ENCODE measurements at places on chromosomes 3 and 15.

- DNase-seq, result no peak
Observed at GRCh38 chr15:88301311-88301710, 44.8 kb upstream of the NTRK3 start.

GRCh38 chr15:28963711-28964081 lies 77.9 kb downstream of the APBA2 start:
- DNase-seq, result no peak

DNA sequence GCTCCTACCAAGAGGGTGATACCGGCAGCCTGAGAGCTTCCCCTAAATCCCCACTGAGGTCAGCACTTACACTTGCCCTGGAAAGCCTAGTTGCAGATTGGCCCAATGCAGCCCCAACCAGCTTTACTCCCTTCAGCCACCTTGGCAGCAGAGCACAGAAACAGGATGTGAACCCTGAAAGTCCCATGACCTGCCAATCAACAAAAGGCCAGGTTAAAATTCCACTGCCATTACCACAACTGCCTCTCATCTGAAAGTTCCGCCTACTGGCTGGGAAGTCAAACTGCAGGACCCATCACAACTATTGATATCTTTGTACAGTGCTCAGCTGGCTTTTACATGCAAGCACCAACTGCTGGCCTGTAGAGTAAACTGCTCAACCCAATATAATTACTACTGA lies 156.2 kb downstream of the ZMAT3 start:
- DNase-seq, result no peak

- no peak for DNase-seq
Observed at GRCh38 chr3:196400331-196400730, 31.9 kb downstream of the UBXN7 start.

GRCh38 chr3:12618426-12618825 lies 45.5 kb downstream of the RAF1 start:
- no peak for DNase-seq

GRCh38 chr15:95522533-95522932 lies 808.0 kb upstream of the NR2F2 start:
- DNase-seq, result no peak

GRCh38 chr3:196207833-196208607 lies 3.2 kb downstream of the ZDHHC19 start:
- DNase-seq, result peak; percentile 76

DNA sequence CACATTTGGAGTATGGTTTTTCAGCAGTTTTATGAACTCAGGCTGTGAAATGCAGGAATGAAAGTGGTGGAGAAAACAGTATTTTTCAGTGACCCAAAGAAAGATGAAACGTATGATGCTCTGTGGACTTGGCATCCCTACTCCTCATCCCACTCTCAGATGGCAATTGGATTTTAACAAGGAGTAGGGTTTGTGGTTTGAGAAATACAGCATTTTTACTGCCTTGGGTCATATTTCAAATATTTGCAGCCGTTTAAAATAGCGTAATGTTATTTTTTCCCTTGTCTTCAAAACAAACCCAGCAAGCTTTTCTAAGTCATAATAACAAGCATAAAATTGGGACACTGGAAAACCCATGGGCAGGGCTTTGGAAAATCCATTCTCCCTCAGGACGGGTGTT lies 117.2 kb upstream of the LRIG1 start:
- DNase-seq, result no peak

DNA sequence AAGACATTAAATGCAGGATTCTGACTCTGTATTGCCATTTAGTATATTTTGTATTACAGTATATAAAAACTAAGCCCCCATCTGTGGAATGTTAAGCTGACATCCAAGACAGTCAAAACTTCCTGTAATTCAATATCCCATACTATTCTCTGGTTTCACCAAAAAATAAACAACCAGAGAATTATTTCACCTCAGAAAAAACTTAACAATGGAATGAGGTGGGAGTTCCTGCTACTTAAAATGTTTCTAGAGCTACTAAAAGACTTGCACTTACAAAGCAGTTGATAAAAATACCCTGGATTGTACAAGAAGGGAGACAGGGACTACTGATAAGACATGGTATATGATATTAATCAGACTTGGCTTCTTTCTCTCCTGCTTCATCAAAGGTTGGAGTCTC lies 8.3 kb downstream of the ARL13B start:
- DNase-seq, result no peak

DNA sequence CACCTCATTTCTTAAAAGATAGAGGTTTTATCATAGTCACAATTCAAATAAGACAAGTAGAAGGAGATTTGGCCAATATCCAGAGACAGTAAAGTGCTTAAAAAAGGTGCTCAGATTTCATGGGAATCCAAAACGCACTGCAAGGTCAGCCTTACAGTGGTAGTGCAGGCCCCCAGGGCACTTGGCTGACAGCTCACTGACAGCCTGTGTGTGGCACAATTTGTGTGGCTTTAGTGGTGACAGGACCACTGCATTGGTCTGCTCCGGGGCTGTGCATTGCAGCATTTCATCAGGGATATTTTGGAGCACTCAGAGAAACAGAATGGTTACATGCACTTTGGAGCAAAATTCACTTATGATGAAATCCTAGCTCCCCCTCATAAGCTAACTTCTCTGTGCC lies 544.3 kb downstream of the NTRK3 start:
- DNase-seq, result no peak

- no peak for DNase-seq
Observed at GRCh38 chr3:81728766-81729544, 32.5 kb downstream of the GBE1 start.

- no peak for DNase-seq
Observed at GRCh38 chr3:81245501-81245900, 515.9 kb downstream of the GBE1 start.

DNA sequence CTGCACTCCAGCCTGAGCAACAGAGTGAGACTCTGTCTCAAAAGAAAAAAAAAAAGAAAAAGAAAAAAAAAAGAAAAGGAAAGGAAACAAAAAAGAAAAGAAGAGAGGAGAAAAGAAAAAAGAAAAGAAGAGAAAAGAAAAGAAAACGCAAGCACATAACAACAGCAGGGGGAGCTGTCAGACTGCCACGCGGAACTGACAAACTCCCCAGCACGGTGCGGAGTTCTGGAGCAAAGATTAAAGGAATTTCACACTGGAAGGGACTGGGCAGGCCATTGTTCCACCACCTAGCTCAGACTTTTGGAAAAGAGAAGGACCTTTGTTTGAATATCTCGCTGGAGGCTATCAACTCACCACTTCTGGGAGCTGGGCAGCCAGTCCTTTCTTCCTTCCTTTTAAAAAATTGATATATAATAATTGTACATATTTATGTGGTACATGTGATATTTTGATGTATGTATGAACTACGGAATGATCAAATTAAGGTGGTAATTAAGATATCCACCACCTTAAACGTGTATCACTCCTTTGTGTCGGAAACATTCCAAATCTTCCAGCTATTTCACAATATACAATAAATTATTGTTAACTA lies 40.5 kb downstream of the DPPA2 start:
- no peak for DNase-seq

- DNase-seq, result no peak
Observed at GRCh38 chr3:177466074-177466473, 268.8 kb upstream of the TBL1XR1 start.

DNA sequence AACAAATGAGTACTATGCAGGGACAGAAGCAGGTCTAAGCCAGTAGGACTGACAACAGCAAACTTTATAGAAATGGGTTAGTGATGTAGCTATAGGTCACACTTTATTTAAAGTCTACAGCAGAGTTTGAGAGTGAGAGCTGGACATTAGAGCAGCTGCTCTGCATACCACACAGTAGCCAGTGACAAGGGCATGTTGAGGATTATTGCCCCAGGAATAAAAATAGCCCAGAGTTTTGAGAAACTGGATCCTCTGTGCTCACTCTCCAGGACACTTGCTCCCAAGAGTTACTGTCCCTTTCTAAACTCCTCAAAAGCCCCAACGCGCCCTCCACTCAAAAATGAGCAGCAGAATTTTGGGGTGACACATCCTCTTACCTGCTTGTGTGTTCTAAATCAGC lies 21.1 kb downstream of the LRTM1 start:
- no peak for DNase-seq

- DNase-seq, result no peak
Observed at GRCh38 chr3:126621627-126622345, 33.1 kb downstream of the TXNRD3 start.

- DNase-seq, result no peak
Observed at GRCh38 chr15:39139431-39140059, 441.3 kb upstream of the THBS1 start.

GRCh38 chr3:106256249-106256957 lies 387.6 kb upstream of the CBLB start:
- DNase-seq, result no peak

GRCh38 chr3:170808041-170808440 lies 62.0 kb downstream of the RPL22L1 start:
- DNase-seq, result no peak

GRCh38 chr3:35800960-35801459 lies 161.7 kb downstream of the ARPP21 start:
- DNase-seq, result no peak

- no peak for DNase-seq
Observed at GRCh38 chr3:13335503-13335902, 84.6 kb downstream of the NUP210 start.

GRCh38 chr3:165895919-165896318 lies 58.7 kb upstream of the BCHE start:
- DNase-seq, result no peak

DNA sequence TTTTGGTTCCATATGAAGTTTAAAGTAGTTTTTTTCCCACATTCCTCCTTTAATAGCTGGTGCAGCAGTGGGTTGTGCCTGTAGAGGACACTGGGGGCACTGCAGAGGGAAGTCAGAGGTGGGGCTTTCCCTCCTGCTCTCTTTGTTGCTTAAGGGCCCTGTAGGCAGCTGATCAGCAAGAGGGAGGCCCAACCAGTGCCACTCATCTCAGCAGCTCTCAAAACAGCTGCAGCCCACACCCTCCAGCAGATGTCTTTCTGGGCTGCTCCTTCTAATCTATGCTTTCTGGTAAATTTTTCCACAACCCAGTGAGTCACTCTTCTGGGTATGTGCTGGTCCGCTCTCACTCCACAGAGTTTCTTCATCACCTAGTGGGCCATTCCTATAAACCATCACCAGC lies 263.8 kb downstream of the FEZF2 start:
- DNase-seq, result no peak

DNA sequence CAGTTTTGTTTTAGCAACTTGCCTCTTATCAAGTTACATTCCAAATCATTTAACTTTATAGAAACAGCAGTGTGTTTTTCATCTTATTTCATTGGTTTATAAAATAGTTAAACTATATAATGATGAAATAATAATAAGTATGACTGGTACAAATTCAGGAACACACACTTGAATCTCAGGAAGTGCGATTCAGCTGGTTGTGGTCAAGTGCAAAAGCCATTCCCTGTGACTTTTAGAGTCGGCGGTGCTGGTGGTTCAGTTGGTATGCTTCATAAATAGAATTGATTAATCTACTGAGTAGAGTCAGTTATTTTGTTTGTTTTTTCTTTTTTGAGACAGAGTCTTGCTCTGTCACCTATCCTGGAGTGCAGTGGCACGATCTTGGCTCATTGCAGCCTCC lies 22.7 kb downstream of the SACM1L start:
- DNase-seq, result no peak

- DNase-seq, result no peak
Observed at GRCh38 chr3:158430968-158431367, 140.0 kb upstream of the MLF1 start.

DNA sequence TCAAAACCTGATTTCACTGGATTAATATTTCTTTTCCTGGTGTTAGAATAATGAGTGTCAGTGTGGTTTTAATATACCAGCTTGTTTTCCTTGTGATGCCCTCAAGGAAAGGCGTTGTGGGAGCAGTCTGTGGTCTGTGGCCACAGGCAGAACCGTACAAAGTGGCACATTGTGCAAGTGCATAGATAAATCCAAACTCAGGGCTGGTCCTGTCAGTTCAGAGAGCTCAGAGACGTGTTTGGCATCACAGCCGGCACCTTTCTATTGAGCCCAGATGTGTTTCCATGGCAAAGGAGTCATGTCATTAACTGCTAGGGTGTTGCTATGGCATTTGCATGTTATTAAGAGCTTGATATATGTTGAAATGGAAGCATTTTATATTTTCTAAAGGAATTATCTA lies 289.9 kb upstream of the RASGRP1 start:
- DNase-seq, result no peak

- no peak for DNase-seq
Observed at GRCh38 chr3:135784557-135784956, 181.0 kb upstream of the PPP2R3A start.

DNA sequence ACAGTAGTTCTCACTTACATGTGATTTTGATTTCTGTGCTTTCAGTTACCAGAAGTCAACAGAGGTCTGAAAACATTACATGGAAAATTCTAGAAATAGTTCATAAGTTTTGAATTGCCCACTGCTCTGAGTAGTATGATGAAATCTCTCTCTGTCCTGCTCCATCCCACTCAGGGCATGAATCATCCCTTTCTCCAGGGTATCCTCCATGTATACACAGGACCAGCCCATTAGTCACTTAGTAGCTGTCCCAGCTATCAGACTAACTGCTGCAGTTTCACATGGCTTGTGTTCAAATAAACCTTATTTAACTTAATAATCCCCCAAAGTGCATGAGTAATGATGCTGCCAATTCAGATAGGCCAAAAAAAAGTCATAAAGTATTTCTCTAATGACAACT lies 38.6 kb downstream of the EPHA3 start:
- no peak for DNase-seq

DNA sequence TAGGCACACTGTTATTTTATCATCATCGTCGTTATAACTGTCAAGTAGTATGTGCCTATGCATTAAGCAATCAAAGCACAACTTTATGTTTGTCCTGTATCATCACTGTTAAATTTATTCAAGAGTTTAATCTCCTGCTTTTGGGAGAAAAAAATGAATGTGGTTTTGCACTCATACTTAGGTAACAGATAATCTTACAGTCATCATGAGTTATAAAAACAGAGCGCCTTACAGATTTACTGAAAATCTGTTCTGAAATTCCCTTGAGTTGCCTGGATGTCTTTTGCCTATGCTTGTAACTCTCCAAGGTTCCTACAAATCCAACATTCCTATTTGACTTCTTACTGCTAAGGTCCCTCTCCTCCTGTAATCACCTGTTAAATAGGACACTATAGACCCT lies 307.3 kb downstream of the ZIC4 start:
- no peak for DNase-seq

DNA sequence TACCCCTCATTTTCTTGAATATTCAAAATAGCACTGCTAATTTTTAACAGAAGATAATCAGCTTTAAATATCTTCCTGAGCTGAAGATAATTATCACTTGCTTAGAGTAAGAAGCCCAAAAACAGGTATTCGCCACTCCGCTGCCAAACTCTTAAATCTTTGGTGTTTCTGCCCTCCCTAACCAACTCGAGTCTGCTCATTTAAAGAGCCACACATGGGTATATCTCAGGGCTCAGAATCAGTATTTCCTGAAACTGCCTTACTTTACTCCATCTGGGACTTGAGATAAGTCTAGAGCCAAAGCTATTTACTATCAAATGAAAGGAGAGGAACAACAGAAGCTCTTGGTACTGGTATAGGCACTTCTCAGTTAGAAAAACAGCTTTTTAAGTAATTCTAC lies 10.8 kb downstream of the PDCD10 start:
- DNase-seq, result no peak

GRCh38 chr3:139329364-139329850 lies 14.4 kb upstream of the MRPS22 start:
- DNase-seq, result peak; percentile 84
